ENCODE measurements at places on chromosomes 12 and 14.

DNA sequence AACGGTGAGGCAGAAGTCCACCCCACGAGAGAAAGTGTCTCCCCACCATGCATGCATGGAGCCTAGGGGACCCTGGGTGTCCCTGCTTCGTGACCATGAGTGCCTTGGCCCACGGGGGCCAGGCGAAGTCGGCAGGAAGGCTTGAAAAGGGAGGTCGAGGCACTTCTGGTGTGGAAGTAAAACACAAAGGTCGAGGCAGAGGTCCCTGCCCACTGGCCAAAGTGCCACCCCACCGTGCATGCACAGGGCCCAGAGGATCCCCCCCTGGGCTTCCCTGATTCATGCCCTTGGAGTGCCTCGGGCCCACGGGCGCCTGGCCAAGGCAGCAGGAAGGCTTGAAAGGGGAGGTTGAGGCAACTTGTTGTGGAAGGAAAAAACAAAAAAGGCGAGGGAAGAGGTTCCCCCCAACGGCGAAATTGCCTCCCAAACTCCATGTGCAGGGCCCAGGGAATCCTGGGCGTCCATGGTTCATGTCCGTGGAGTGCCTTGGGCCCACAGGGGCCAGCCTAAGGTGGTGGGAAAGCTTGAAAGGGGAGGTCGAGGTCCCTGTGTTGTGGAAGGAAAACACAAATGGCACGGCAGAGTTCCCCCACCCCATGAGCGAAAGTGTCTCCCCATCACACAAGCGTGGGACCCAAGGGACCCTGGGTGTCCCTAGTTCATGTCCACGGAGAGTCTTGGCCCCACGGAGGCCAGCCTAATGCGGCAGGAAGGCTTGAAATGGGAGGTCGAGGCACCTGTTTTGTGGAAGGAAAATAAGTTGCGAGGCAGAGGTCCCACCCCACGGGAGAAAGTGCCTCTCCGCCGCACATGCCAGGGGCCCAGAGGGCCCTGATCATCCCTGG, 372.1 kb downstream of the ALG10 start:
- DNase-seq = no peak

DNA sequence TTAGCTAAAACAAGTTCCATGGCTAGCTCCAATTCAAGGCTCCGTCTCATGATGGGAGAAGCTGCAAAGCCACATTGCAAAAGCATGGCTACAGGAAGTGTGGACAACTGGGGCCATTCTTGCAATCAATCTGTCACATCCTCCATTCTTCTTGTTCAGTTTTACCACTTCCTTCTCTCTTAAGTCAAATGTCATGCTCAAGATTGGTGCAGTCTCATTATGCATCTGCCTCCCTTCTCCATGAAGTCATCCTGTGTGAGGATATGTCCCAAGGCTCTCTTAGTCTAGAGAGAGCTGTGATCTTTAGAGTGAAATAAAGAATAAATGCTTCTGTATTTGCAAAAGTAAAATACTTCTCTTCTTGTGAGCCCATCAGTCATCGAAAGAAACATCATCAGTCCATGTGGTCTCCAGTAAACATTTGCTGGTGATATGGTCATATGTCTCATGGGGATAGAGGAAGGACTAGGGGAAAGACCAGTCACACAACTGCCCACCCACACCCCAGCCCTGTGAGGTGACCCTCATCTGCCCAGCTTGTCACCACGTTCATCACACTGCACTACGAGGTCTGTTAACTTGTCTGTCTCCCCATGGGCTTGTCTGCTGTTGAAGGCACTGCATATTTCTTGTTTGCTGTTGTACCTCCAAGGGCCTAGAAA, 303.0 kb downstream of the NUAK1 start:
- DNase-seq = peak; percentile 15

DNA sequence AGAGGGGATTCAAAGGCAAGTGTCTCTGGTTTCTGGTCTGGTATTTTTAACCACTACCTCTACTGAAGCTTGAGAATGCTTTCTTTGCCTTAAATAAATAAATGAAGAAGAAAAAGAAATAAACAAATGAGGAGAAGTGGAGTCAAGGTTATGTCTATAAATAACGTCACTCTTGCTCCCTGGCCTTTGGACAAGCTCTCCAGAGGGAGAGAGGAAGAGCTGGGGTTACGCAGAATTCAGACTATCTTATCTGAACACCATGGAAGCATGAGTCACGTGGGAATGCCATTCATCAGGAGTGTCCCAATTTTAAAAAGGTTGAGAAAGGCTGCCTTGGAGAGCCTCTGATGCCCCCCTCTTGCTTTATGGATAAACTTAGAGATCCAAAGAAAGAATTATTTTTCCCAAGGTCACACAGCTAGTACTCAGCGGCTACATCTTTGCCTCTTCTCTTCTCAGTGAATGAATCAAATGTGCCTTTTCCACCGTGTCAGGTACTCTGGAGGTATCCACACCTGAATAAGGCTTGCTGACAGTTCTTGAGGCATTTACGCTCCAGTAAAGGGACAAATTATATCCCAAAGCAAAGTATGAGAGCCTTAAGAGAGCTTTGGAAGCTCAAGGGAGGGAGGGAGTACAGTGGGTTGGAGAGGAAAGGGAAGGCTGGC, 12.9 kb upstream of the MSI1 start:
- DNase-seq = no peak

DNA sequence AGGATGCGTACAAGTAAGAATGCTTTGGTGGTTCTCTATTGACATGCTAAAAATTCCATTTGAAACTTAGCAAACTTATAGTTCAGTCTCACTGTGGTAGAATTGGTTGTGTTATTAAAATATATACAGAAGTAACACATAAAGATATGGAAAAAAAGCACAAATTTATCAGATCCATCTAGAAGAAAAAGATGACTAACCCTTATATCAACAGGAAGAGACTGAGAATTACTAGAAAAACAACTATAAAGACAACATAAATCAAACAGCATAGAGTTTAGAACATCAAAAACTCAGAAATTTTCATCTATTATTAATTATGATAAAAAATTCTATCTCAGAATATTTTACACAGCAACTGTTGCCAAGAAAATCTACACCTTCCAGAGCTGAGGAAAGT, 491.0 kb downstream of the ETNK1 start:
- no peak for DNase-seq

DNA sequence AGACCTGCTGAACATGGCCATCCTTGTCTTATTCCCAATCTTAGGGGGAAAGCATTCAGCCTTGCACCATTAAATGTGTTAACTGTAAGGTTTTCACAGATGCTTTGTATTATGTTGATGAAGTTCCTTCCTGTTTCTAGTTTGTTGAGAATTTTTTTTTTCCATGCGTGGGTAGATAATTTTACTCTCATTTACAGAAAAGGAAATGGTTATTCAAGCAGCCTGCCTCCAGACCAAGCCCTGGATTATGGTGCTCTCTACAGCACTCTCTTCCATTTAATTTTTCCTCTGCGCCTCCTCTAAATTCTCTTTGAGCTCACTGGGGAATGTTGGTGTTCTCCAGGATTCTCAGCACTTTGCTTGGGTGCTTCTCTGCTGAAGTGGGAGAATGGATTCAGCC, 179.3 kb upstream of the PZP start:
- no peak for DNase-seq

- DNase-seq = no peak
These were observed 90.5 kb downstream of the CHST11 start for GRCh38 chr12:104547235-104547634.

DNA sequence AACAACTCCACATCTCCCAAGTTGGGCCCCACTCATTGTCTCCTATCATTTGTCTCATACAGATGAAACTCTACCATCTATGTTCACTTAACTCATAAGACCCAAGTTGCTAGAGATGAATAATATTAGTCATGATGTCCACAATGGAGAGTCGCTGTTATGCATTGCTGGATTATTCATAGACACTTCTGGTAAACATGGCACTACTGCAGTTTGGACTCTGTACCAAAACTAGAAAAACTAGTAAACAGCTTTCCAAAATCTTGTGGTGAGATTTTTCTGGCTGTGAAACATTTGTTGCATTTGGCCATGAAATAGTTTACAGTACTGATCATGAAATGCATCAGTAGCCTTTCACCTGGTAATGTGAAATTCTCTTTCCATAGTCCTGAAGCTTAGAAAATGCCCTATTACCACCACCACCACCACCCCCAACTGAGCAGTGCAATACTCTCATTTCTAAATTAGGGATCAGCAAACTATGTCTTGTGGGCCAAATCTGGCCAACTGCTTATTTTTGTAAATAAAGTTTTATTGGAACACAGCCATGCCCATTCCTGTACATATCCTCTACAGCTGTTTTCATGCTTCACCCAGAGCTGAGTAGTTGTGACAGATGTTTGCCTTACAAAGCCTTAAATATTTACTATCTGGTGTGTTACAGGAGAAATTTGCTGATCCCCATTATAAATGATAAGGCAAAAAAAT, 236.5 kb downstream of the DPF3 start:
- DNase-seq = no peak

- DNase-seq = no peak
These were observed 478.0 kb downstream of the RMST start for GRCh38 chr12:97940629-97941028.

DNA sequence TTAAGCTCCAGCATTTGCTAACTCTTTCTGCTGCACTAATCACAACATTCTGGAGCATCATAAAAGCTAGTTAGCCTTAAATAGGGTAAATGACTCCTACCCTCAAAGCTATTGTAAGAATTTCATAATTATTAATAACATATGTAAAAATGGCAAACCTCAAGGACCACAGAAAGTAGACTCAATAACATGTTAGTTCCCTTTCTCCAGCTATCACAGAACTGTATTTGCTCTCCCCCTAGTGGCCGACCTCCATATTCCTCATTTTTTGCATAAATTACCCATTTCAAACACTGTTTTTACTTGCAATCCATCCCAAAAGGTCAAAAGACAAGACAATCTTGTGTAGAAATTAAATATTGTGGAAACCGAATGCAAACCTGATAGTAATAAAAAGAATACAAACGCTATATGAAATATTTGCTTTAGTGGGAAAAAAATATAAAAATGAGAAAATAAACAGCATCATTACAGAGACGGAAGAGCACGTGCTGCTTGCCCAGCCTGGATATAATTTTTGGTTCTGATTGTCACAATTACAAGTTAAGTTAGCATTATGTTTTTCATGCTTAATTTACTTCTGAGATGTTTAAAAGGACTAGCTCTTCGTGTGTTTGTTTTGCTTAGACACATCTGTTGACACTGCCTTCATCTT, 97.9 kb downstream of the RERGL start:
- DNase-seq = peak; percentile 45

GRCh38 chr12:56800221-56800620, 37.1 kb downstream of the HSD17B6 start:
- DNase-seq = no peak

DNA sequence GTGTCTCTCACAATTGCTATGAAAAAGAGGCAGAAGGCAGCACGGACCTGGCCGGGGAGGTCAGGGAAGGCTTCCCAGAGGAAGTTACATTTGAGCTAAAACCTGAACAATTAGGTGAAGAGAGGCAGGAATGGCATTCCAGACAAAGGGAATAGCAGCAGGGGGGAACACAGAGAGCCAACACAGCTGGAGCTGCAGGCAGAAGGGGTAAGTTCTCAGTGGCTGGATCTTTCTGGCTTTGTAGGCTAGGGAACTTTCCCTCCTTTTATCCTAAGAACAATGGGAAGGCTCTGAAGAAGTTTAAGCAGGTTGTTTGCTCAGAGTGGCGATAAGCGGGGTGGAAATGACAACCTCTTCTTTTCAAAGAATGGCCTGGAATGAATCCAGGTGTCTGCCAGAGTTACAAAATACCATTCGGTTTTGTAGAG, 100.0 kb downstream of the PRIMA1 start:
- DNase-seq = no peak

- DNase-seq = no peak
These were observed 141.4 kb downstream of the TMEM132D start for GRCh38 chr12:129762436-129762835.

DNA sequence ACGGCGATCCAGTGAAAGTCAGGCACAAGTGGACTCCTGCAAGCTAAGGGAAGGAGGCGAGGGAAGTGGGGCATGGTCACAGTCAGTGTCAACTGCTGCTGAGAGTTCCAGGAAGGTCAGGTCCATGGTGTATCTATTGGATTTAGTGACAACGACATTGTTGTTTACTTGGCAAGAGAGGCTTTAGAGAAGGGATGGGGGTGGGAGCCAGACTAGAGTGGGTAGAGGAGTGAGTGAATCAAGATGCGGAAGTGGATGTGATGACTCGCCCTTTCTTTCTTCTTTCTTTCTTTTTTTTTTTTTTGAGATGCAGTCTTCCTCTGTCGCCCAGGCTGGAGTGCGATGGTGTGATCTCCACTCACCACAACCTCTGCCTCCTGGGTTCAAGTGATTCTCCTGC, 12.5 kb downstream of the P2RX7 start:
- no peak for DNase-seq

GRCh38 chr14:32941668-32942065, 3.0 kb downstream of the NPAS3 start:
- no peak for DNase-seq

- DNase-seq = no peak
These were observed 23.8 kb upstream of the ELK3 start for GRCh38 chr12:96170328-96170727.

- DNase-seq = no peak
These were observed 159.5 kb downstream of the ZFP36L1 start for GRCh38 chr14:68633131-68633991.

DNA sequence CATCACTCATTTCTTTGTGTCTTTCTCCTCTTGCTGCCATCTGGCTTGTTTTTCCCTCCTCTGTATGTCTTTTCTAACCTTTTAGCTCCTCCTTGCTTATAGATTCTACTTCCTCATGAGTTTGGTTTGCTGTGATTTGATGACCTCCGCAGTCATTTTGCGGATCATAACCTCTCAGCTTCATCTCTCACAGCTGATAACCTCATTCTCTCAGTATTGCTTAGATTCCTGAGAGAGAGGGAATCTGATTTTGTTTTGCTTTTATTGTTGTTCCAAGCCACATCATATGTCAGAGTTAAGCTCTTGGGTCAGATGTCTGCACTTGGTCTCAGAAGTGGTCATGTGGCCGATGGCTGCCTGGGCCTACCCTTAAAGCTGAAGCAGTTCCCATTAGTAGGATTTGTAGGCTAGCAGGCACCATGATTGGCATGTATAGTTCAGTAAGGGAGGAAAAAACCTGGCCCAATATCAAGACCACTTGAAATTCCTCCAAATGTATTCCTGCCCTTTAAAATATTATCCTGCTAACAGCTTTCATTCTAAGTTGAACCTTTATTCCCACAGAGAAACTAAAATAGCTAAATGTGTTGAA, 13.5 kb downstream of the ZNF664 start:
- DNase-seq = no peak

- DNase-seq = no peak
These were observed 253.7 kb upstream of the PWP1 start for GRCh38 chr12:107431942-107432341.

- DNase-seq = peak; percentile 54
These were observed 60.8 kb downstream of the NDUFA12 start for GRCh38 chr12:94942663-94943062.

DNA sequence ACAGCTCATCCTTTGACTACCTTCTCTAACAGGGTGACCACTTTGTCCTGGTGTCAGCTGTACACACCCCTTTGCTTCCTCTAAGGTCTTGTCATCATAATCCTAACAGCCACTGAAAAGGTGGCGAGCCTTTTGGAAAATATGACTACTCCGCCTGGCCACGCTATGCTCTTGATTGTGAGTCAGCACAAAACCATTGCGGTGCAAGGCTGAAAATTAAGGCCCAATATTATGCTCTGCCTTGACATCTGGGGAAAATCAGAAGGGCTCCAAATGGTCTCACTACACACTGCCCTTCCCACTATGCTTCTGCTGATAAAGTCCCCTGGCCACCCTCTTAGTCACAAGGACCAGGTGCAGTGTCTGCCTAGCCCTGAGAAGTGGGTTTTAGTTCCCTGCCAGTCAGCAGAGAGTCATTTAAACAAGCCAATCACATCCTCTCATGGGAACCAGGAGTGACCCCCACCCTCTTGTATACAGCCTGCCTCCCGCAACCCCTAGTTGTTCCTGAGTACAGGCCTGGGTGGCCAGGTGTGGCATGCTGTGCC, 34.3 kb downstream of the FGD6 start:
- no peak for DNase-seq
